ENCODE measurements at places on chromosomes 13 and 19. TPM values are rescaled to one million over a fixed set of nuclear protein-coding genes. Genes with fewer than 3 reads are reported as not detected.

Gene RNF225
- total RNA-seq: not detected

Gene NFIX
- 81.4 TPM for total RNA-seq

Gene CA11
- total RNA-seq: 1.6 TPM

DNA sequence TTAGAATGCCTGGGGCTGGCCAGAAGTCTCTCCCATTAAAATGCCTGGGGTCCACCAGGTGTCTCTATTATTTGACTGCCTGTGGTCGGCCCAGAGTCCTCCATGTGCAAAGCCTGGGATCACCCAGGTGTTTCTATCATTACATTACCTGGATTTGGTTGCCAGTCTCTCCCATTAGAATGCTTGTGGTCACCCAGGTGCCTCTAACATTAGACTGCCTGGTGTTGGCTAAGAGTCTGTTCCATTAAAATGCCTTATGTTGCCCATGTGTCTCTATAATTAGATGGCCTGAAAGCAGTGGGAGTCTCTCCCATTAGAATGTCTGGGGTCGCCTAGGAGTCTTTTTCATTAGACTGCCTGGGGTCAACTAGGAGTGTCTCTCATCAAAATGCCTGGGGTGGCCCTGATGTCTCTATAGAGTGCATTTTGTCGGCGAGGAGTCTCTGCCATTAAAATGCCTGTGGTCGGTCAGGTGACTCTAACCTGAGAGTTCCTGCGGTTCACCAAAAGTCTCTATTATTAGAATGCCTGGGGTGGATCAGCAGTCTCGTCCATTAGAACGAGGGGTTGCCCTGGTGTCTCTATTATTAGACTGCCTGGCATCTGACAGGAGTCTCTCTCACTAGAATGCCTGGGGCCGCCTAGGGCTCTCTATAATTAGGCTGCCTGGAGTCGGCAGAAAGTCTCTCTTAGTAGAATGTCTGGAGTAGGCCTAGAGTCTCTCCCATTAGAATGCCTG is 1540.5 kb downstream of the UQCRFS1 start:
- no peak for DNase-seq
- no peaks in the 10 kb centered on the region for H3K27me3 ChIP-seq
- H3K4me3 ChIP-seq: no peak overlapping the region
- H3K4me1 ChIP-seq: no peaks in the 10 kb centered on the region
- H3K36me3 ChIP-seq: no peaks in the 10 kb centered on the region

DNA sequence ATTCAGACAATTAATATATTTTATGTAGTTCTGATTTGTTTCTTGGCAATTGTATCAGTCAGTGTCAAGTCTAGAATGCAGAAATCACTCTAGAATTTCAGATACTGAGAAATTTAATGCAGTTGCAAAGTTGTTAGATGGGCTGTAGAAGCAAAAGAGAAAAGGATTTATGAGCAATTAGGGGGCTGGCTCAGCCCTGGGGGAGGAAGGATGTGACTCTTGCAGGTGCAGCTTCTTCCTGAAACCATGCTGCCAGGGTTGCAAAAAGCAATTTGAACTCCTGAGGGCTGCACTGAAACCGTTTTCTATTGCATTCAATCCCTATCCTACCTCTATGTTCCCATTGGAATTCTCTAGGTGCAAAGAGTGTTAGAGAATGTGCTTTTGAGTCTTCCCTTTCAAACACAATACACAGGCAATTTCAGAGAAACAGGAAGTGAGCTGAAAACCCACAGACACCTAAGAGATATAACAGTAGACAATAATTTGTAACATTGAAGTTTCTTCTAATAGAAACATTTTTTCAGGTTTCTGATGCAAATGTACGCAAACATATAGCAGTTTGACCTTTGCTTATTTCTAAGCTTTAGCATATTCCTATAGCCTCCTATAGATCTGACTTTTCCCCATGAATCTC is 814.7 kb upstream of the ATXN8OS start:
- no peak for DNase-seq
- no peaks in the 10 kb centered on the region for H3K4me1 ChIP-seq
- no peaks in the 10 kb centered on the region for H3K36me3 ChIP-seq
- H3K4me3 ChIP-seq: no peak overlapping the region

GRCh38 chr19:1761528-1762242 is 8.4 kb downstream of the ONECUT3 start:
- no peak overlapping the region for H3K4me3 ChIP-seq
- no peaks in the 10 kb centered on the region for H3K36me3 ChIP-seq
- no peak for DNase-seq
- H3K27me3 ChIP-seq: peaks cover 96% of the 10 kb centered on the region

- H3K4me1 ChIP-seq: no peaks in the 10 kb centered on the region
- H3K4me3 ChIP-seq: no peak overlapping the region
- DNase-seq: no peak
- H3K27me3 ChIP-seq: no peaks in the 10 kb centered on the region
- no peaks in the 10 kb centered on the region for H3K36me3 ChIP-seq
Observed at GRCh38 chr13:96851856-96852445, 142.3 kb downstream of the OXGR1 start.

DNA sequence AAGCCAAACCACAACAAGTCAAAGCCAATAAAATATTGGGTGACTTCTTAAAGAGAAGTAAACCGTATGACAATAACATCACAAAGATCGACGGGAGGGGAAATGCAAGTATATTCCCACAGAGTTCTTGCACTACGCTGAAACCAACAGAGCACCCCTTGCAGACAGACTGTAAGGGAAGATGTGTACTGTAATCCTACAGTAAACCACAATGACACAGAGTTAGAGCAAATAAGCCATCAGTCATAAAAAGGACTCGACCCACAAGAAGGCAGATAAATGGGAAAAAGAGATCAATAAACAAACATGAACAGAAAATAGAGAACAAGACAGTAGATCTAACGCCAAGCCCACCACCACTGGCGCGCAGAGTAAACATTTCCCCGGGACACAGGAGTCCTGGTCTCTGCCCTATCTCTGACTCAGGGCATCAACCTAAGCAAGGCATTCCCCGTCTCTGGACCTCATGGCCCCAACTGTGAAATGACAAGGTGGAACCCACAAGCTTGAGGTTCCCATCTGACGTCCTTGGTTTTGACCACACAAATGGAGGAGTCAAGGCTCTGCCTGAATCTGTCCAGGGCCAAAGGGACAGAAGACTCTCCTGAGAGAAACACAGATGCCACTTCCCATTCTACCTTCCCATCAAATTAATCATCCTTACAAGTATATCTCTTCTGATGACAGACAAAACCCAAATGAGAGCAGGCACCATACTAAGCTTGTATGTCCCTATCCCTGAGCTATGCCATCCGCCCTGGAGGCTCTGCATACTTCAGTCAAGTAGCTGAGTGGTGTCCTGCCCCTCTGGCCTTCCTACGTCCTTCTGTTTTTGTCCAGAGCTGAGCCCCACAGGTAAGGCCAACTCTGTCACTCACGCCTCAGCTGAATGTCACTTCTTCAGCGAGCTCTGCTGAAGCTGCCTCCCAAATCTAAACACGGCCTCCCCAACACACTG is 15.0 kb downstream of the SAFB2 start:
- no peaks in the 10 kb centered on the region for H3K27me3 ChIP-seq
- no peak overlapping the region for H3K27ac ChIP-seq
- H3K4me3 ChIP-seq: no peak overlapping the region
- peaks cover 79% of the 10 kb centered on the region for H3K36me3 ChIP-seq

- no peak overlapping the region for H3K4me3 ChIP-seq
- no peaks in the 10 kb centered on the region for H3K27me3 ChIP-seq
- no peaks in the 10 kb centered on the region for H3K36me3 ChIP-seq
Observed at GRCh38 chr13:35961461-35962220, 169.5 kb downstream of the DCLK1 start.

All from GM23248 (cell line).